ENCODE measurements at places on chromosomes 5 and 9.

DNA sequence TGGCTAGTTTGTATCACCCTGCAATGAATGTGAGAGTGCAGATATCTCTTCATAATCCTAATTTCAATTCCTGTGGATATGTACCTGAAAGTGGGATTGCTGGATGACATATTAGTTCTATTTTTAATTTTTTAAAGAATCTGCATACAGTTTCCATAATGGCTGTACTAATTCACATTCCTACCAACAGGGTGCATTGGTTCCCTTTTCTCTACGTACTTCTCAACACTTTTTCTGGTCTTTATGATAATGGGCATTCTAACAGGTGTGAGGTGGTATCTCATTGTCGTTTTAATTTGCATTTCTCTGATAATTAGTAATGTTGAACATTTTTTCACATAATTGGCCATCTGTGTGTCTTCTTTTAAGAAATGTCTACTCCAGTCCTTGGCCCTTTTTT lies 927.5 kb downstream of the DTWD2 start:
- no peak for DNase-seq

- no peak for DNase-seq
Observed at GRCh38 chr5:122607818-122608217, 167.1 kb upstream of the SNX2 start.

DNA sequence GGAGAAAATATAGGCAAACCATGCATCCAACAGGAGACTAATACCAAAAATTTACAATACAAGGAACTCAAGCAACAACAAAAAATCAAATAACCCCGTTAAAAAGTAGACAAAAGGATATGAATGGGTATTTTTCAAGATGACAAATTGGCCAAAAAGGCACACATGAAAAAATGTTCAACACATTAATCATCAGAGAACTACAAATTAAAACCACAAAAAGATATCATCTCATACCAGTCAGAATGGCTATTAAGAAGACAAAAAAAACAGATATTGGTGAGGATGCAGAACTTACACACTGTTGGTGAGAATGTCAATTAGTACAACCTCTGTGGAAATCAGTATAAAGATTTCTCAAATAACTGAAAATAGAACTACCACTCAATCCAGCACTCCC lies 35.0 kb downstream of the TEX10 start:
- DNase-seq = no peak

DNA sequence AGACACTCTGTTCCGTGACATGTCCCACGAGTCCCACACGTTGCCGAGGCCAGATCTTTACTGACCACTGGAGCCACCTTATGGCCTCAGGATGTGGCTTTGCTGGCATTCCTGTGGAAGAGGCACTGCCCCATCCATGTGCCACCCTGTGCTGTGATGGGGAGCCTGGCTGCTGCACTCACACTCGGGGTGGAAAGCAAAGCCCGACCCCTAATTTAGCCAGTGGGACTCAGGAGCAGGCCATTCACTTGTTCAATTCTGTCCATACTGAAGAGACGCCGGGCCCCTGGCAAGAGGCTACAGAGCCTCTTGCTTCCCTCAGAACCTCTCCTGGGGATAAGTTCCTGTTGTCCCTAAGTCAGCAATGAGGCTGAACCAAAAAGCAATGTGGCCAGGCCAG lies 18.6 kb upstream of the CEP72 start:
- DNase-seq = no peak

- no peak for DNase-seq
Observed at GRCh38 chr9:121598965-121599871, 52.2 kb upstream of the DAB2IP start.

GRCh38 chr5:178770621-178771020 lies 40.2 kb upstream of the ZNF354A start:
- no peak for DNase-seq

DNA sequence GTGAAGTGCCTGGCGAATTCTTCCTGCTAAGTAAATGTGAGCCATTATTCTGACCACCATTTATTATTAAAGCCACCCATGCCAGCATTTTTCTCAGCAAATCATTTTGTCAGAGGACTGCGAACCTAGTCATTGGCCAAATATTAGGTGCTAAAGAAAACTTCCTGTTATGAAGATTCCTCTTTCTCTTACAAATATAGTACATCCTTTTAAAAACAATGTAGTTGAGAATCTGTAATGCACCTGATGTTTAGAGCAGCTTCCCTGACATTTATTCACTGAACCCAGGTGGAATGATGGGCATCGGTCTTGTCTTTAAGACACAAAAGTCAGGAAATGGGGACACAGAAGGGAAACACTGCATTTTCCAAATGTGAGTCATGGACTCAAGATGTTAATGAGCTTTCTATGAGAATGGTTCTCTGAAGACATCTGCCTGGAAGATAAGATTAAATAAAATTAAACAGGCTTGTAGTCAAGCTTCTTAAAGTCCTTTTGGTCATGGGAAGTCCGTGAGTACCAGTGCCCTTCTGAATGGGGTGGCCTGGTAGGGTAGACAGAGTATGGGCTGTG lies 290.6 kb downstream of the FBXL7 start:
- DNase-seq = no peak

- DNase-seq = no peak
Observed at GRCh38 chr9:123096987-123097386, 63.5 kb downstream of the GPR21 start.

GRCh38 chr5:143506836-143507552 lies 103.5 kb upstream of the NR3C1 start:
- DNase-seq = no peak

DNA sequence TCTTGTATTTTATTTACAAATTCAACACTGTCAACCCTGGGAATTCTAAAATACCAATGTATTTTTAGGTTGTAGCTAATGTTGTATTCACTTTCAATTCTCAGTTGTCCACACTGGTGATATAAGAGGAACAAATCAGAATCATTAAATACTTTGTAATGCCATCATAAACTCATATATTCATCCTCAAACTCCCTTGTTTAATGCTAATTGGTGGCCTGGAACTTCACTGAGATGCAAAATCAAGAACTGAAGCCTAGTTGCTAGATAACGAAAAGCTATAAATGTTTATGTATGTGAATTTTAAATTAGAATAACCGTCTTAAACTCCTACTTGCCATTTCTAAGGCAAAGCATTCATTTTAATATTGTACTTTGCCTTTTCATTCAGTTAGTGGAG lies 274.7 kb downstream of the RAB3C start:
- no peak for DNase-seq

DNA sequence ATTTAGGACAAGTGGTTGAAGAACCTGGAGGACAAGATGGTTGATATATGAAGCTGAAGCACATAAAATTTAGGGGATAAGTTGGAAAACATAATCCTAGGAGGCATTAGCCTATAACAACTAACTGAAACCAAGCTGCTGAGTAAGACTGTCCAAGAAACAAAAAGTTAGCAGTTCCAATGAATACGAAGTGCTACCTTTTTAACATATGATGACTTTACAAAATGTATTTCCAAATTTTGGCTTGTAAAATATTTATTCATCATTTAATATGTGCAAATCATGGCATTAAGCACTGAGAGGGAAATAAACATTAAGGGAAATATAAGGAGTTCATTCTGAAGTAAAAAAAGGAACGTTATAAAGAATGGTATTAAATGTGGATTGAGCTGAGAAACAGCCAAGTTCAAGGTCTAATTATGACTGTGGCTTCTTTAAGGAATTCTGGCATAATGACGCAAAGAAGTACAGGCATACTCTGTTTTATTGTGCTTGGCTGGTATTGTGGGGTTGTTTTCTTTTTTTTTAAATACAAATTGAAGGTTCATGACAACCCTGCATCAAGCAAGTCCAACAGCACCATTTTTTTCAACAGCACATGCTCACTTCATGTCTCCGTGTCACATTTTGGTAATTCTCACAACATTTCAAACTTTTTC lies 7.7 kb downstream of the RAPGEF6 start:
- DNase-seq = no peak

GRCh38 chr5:96209829-96210228 lies 223.2 kb downstream of the PCSK1 start:
- no peak for DNase-seq

- DNase-seq = no peak
Observed at GRCh38 chr5:116444373-116445295, 130.0 kb downstream of the SEMA6A start.

GRCh38 chr5:64632251-64632650 lies 58.1 kb upstream of the SHISAL2B start:
- no peak for DNase-seq

DNA sequence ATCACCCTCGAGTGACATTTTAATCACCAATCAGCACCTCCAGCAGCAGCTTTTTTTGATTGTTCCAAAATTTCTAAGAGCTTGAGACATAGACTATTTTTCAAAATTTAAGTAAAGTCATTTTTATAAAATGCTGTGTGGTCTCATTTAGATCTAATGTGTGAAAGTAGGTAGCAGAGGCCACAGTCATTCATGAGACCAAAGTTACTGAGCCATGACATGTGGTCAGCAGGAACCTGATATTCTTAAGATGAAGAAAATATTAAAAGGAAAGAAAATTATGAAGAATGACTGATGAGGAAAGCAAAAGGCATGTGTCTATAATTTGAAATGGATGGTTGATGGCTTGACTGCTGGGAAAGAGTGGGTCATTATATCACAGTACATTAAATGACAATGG lies 7.2 kb downstream of the FREM1 start:
- DNase-seq = no peak

DNA sequence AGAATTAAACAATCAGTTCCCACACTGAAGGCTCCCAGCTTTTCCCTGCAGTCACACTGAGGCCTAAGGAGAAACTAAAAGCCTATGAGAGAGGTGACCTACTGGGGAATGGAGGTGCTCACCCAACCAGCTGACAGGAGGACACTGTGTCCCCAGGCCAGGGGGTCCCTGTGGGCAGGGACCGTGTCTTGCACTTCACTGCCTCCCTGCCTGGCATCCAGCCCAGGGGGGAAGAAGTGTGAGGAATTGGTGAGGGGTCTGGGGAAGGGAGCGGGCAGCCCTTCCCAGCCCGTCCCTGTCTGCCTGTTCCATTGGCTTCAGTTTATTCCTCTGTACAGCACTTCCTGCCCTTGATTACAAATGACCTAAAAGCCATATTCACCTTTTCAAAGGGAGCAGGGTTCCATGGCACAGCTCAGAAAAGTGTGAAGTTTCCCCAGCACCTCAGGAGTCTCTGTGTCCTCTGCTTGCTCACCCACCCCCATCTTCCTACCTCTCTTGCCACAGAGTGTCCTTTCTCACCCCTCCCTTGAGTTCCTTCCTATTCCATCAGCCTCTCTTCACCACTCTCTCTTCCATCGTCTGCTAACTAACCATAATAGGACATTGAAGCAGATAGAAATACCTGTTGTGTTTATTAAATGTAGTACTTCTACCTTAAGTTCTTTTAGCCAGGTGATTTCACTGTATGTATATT lies 12.9 kb downstream of the OTULINL start:
- DNase-seq = no peak

GRCh38 chr5:60256546-60256945 lies 363.0 kb upstream of the PDE4D start:
- DNase-seq = no peak

DNA sequence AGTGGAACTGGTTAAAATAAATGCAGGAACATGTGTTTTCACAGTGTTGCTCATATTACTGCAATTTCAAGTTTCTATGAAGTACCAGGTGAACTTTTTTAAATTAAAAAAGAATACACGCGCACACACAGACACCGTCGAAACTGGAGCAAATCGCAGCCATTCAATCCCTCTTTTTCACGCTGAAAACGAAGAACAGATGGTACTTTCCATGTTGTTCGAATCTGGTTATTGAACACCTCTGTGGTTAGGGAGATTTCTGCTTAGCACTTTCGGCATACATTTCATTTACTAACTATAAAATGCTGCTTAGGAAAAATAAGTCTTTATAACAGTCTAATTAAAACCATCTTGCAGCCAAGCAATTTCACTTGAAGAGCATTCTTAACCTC lies 6.8 kb downstream of the ZNF608 start:
- DNase-seq = no peak

DNA sequence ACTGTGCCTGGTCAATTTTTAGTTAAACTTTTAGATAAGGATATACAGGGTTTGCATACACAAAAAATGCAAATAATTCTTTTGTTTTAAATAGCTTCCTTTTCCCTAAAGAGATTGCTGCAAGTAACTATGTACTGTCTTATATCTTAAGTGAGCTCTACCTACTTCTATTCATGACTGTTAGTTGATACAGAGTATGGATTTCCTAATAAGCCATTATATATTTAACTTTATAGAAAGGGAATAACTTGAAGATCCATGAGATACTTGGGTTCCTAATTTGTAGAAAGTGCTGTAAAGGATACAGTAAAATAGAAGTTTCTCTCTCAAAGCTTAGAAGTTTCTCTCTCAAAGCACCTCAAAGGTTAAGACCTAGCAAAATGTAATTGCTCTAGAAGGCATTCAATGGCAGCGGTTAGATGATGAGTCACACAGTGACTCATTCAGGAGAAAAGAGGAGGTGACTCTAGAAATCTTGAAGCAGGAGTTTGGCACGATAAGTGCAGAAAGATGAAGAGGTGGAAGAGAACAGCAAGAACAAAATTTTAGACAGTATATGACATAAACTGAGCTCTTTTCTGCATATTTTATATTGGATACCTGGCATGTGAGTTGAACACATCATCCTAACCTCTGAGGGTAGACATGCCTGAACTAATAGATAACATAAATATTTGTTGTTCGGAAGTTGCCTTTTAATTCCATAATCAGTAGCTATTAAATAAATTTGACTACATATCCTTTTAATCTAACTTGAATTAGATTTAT lies 5.5 kb upstream of the DNAJC21 start:
- no peak for DNase-seq

DNA sequence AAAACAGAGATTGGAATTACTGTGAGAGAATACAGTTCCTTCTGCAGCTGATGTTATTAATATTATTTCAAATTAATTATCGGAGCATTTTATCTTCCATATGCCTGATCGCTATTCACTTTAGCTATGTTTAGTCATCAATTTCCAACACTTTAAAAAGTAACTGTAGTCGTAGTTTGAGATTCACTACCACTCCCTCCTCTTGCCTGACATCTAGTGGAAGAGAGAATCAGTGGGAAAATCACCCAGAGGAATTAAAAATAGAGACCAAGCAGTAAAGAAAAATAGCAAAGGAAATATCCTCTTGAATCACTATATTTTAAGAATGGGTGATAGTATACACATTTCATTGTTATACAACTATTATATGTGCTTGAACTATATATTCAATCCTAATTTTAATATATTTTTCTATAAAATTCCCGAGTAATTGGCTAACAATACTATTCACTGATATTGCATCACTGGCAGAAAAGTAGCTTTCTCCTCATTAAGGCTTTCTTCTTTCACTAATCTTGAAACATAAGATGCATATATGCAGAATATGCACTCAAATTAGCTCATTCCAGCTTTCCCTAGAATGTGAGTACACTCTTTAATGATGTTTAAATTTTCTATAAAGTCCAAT lies 708.7 kb downstream of the CDH9 start:
- no peak for DNase-seq

GRCh38 chr9:118931941-118932340 lies 437.3 kb downstream of the BRINP1 start:
- DNase-seq = no peak

Data from stimulated activated CD8-positive, alpha-beta memory T cell treated with anti-CD3 and anti-CD28 coated beads, Interleukin-4, amount 100 ng/mL, for 4 hours (primary cell).